ENCODE measurements at places on chromosomes 7 and 10.

GRCh38 chr10:113617086-113617485 lies 46.8 kb downstream of the NRAP start:
- no peak for DNase-seq

- no peak for DNase-seq
Observed at GRCh38 chr7:107212725-107213124, 43.9 kb downstream of the HBP1 start.

GRCh38 chr7:112262855-112263487 lies 56.5 kb downstream of the ZNF277 start:
- DNase-seq = no peak

DNA sequence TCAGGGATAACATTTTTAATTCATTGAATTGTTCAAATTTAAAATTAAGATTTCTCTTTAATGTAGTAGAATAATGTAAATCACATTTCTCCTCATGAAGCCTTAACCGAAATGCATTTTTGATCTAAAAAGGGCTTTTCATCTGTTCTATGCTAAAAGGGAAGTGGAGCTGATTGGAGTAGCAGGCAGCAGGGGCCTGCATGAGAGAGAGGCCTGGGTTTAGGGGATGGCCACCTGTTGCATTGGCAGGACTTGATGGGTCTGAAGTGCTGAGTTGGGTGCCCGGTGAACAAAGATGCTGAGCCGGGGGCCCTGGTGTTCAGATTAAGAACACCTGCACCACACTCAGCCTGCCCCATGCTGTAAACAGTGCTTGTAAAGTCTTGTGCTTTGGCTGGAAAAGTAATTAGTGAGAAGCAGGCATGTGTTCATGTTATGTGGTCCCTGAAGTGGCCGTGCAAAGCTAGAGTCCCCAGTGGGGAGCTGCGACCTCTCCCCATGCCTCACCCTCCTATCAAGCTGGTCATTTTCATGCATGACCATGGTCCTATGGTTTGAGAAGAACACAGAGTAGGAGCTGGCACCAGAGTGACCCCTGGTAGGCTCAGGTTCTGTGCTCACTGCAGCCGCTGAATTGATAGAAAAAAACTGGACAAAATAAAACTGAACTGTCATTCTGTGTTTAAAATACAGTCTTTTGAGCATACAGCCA lies 124.3 kb downstream of the ADCY1 start:
- DNase-seq = no peak

- no peak for DNase-seq
Observed at GRCh38 chr7:94588075-94588474, 67.9 kb downstream of the SGCE start.

GRCh38 chr7:23490357-23491135 lies 20.3 kb upstream of the IGF2BP3 start:
- DNase-seq = no peak

- DNase-seq = peak; percentile 10
Observed at GRCh38 chr10:78892338-78893176, 176.2 kb upstream of the ZMIZ1 start.

DNA sequence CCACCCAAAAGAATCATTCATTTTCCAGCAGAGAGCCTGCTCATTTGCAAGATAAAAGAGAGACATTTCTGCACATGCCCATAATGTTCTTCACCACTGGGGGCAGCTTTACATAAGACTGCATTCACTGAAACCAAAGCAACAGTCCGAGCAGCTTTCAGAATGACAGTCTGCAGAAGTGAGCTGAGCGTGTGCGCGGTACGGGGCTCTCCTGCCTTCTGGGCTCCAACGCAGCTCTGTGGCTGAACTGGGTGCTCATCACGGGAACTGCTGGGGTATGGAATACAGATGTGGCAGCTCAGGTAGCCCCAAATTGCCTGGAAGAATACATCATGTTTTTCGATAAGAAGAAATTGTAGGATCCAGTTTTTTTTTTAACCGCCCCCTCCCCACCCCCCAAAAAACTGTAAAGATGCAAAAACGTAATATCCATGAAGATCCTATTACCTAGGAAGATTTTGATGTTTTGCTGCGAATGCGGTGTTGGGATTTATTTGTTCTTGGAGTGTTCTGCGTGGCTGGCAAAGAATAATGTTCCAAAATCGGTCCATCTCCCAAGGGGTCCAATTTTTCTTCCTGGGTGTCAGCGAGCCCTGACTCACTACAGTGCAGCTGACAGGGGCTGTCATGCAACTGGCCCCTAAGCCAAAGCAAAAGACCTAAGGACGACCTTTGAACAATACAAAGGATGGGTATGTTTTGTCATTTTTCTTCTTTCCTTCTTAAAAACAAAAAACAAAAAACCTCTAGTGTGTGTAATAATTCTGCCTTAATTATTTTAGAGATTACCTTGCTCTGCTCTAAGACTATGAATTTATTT lies at the start of gene LRRTM3:
Gene LRRTM3, plus strand, starts transcription at position 141 of the 820 bp plus-strand sequence.
- DNase-seq = peak; percentile 14

DNA sequence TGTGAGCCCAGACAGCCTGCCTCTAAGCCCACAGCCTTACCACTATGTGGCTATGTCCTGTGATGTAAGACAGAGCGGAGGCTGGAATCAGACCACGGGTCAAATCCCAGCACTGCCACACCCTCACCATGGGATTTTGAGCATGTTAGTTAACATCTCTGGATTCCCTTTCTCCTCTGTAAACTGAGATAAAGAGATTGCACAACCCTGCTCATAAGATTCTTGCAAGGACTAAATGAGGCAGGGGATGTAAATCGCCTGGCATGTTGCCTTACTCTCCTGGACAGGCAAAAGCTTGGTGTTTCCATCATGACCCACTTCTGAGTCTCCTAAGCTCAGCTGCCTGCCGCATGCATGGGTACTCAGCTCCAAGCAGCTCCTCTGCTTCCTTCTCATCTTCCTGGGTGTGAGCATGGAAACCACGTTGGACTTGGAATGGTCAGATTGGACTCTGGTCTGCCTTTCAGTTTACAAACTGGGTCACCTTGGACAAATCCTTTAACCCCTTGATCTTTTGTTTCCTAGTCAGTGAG lies 41.3 kb upstream of the MTURN start:
- no peak for DNase-seq

DNA sequence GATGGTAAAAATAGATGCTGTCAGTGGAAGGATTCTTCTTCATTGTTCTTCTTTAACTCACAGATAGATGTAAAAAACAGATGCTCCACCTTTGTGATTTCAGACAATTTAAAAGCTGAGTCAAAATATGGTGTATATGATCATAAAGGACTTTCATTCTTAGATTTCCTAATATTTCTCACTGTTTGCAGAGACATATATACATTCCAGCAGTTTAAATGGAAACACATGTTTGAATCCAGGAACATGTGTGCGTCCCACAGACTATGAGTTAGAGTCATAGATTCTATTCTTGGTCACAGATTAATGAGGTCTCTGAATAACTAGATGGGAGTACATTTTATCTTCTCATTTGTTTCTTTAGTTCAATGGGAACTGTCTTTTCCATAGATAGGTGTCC lies 109.6 kb downstream of the BICC1 start:
- no peak for DNase-seq

DNA sequence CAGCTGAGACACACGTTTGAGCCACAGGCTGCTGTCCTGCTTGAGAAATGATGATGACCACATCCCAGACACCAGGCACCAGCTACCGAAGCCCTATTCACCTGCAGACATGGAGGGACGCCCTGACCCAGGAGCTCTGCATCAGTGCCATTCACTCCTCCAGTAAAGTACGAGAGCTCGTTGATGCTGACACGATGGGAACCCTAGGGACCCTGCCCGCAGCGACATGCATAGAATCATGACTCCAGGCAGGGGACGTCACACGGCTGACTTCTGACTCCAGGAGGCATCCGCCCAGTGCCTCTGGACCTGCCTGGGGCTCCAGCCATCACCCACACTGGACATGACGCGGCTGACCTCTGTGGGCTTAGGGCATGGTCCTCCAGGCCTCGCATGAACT lies 129.9 kb downstream of the ADARB2 start:
- no peak for DNase-seq

DNA sequence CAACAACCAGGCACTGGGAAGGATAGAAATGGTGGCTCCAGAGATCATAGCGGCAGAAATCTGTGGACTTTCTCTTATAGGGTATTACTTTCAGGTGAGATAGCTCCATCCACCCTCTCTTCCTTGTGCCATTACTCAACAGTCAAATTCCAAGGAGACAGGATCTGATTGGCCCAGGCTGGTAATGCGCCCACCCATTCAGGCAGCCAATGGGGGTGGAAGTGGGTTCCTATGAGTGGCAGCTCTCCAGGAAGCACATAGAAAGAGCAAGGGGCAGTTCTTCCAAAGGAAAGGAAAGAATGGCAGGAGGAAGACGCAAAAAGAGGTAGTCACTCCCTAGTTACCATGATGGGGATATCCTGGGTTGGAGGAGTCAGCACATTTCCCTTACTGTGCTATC lies 94.4 kb downstream of the STRA8 start:
- no peak for DNase-seq

DNA sequence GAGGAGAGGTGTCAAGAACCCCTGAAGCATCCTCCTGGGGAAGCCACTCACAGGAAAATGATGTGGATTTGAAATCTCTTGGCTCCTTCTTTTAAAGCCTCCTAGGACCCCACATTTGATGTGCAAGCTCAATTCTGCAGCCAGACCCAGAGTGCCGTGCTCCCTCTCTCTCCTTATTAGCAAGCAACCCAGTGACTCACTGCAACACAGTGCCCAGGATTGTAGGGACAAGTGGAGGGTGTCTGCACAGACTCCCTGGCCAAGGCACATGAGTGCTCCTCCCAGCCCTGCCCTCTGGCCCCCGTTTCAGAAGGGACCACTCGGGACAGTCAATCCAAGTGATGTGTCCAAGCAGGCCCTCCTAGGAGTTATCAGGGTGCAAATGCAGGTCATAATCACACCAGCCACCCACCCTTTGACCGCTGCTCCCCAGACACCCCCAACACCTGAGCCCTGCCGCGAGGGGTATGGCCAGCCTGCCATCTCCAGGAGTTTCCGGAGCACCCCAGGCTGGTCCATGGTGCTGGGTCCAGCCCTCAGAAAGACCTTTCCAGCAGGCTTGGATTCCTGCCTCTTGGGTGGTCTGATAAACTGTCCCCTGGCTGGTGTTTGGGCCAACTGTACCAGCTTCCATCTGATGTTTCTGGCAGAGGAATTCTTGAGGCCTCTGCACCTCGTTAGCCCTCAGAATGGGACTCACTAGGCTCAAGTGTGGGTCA lies 54.5 kb upstream of the CXCL12 start:
- DNase-seq = no peak

DNA sequence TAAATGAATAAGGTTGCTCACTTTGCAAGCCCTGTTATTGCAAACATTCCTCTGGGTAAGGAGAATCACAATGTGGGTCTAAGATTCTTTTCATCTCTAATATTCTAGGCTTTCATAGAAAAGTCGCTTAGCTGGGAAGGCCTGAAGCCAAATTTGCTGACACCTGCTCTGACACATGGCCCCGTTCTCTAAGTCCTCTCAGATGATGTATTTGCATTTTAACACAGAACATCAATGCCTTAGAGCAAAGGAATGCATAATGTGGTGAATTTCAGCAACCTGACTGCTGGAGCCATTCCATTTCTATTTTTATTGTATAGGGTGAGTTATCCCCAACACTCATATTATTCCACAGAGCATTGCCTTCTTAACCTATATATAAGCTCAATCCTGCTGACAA lies 682.1 kb upstream of the NRP1 start:
- no peak for DNase-seq

DNA sequence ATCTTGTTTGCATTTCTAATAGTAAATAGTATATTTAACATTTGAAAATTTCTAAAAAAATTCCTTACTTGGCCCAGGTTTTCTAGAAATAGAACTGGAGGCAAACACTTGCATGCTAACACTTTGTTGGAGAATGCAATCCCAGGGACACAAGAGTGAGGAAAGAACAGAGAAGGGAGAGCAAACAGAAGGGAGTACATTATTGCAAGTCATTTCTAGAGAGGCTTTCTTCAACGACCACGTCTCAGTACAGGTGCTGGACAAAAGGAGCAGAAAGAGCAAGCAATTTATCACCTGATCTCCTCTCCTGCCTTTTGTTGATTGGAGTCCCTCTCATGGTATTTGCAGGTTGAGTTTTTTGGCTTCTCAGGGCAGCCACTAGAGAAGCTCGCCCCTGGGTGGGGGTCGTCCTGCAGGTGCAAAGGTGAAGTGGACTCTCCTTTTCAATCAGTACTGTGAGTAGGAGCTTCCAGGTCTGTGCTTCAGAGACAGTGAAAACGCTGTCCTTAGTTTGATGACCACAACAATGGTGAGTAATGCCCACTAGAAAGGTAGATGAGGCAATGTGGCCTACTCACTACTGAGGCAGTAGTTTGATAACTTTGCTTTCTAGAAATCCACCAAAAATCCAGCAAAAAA lies 5.2 kb downstream of the CPED1 start:
- peak; percentile 31 for DNase-seq

DNA sequence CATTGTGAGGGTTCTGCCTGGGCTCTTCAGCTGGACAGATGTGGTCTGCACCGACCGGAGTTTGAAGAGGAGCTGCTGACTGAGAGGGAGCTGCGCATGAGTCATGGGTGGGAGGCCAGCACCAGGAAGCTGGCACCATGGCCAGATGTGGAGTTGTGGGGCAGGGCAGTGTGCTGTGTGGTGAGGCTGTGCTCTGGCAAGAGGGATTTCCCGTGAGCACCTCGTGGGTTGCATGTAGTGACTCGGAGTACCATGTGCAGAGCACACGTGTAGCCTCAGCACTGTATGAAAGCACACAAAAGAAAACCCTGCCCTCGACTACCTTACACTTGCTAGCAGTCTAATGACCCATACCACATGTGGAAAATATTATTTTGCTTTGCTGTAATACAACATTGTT lies 103.4 kb downstream of the WNT2 start:
- no peak for DNase-seq

DNA sequence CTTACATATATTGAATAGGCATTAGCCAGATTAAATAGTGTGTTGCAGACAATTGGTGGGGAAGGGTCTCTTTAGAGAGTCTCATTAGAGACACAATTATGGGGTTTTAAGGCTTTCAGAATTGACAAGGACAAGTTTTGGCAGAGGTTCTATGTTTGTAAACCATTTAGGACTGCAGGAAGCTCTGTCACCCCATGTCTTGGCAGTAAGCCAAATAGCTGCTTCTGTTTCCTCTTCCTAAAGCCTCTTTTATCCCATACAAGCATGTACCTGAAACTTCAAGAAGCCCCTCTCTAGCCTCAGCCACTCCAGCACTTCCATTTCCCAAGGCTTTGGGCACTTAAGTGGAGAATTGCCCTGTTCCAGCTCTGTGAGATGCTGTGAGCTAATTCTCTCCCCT lies 21.8 kb upstream of the LRRC4 start:
- DNase-seq = no peak

GRCh38 chr7:158109364-158110033 lies 478.1 kb downstream of the PTPRN2 start:
- no peak for DNase-seq

- DNase-seq = no peak
Observed at GRCh38 chr10:76136961-76137360, 705.5 kb downstream of the LRMDA start.

DNA sequence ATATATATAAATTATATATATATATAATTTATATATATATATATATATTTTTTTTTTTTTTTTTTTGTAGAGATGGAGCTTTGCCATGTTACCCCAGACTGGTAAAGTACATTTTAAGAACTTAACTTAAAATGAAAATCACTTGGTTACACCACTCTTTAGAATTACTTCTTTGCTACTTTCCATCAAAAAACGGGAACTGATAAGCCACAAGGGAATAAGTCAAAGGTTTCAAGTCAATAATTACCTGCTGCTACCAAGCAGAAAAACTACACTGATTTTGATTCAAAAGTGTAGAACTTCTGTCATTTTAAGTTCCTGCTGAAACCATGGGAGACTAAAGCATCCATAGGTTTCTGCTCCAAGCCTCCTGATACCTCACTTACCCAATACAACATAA lies 12.2 kb downstream of the PPA1 start:
- no peak for DNase-seq

Data from GM04503 (cell line).